Substantia nigra (tissue), 51 donors: ENCODE measurements at places on chromosomes 6 and 20.

DNA sequence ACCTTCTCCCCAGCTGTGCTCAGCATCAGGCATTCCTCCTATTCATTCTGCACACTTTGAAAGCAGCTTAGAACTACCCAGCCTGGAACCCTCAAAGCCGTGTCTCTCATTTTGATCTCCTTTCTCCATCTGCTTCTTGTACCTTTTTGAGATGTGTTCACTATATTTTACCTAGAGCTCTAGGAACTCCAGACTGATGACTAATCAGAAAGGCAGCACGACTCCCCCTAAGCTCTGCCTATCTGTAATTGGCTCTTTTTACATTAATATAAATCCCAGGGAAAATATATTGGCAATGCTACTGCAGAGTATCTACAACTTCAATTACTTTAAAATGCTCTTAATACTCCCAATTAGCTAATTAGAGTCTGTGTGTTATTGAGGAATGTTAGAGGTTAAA is 671.5 kb downstream of the CBLN4 start:
- DNase-seq, result no peak

DNA sequence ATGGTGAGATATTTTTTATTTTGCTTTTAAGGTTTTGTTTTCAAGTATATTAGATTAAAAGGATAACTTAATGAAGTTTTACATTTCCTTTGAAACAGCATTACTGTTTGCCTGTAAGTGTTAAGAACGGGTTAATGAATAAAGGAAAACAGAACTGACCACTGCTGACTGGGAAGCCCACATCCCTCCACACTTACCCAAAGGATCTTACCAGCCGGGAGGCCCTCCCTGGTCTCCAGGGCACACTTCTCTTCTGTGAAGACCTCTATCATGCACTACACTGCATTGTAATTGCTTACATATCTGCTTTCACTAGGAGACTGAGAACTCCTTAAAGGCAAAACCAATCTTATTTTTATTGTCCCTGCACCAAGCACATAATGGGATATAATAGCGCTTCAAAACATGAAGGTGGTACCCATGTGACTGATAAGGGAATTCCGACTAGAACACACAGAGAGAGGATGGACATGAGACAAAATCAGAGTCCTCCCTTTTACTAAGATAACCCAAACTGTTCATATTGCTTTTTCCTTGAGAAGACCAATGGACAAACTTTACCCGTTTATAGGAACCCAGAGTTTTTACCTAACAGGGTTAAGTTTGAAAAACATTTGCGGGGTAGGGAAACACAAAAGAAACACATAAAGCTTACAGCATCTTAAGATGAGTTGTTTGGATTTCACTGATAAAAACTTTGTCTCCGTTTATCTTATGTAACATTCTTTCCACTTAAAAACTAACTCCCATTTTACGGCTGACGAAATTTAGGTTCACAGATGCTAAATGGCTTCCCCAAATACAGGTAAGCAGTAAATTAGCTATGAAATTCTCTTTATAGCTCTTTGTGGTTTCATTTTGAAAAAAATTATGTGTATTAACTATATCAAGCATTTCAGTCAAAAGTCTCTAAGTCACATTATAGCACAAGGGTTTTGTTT is 8.7 kb downstream of the EZR start:
- DNase-seq, result no peak

GRCh38 chr6:36023996-36024795 is at the start of gene SLC26A8:
TSS of gene SLC26A8 (minus strand) at chr6:36024641. CDS start at chr6:36019707, 4,934 bp downstream.
- no peak for DNase-seq

DNA sequence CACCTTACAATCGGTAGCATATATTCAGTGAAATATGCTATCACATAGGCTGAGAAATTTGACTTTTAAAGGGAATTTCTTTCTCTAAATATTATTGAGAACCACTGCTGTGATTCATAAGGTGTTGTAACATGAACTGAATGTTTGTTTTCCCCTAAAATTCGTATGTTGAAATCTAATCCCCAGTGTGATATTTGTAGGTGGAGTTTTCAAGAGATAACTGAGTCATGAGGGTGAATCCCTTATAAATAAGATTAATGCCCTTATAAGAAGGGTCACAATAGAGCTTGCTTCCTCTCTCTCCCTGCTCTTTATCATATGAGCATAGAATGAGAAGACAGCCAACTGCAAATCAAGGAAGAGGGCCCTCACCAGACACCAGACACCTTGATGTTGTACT is 64.8 kb downstream of the LMBRD1 start:
- no peak for DNase-seq

DNA sequence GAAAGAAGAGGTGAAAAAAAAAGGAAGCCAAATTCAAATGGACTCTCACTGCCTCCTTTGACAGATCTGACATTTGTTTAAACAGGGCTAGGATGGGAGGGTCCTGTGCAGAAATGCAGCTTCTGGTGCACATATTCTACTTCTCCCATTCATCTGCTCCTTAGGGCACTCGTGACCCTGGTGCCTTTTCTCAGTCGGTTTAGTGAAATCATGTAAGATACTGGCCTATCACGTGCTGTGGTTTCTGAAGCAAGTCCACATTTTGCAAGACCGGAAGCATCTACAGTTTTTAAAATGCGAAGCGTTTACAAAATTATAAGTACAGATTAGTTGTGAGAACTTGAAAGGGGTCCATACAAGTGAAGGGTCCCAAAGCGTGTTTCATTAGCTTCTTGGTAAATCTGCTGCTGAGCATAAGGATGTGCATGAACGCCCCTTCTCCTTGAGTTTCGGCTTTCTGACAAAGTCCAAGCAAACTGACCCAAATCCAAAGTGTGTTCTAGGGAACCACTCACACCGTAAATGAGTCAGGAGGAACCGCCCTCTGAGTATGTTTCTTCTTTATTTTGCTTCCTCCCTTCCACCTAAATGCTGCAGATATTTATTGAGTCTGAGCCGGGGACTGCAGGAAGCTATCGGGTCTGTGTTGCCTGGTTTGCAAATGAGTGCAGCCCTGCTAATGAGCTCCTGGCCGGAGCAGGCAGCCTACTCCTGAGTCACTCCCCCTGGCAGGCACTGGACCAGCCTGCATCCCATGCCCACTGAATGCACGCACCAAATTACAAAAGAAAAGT is 323.8 kb upstream of the JARID2 start:
- no peak for DNase-seq

DNA sequence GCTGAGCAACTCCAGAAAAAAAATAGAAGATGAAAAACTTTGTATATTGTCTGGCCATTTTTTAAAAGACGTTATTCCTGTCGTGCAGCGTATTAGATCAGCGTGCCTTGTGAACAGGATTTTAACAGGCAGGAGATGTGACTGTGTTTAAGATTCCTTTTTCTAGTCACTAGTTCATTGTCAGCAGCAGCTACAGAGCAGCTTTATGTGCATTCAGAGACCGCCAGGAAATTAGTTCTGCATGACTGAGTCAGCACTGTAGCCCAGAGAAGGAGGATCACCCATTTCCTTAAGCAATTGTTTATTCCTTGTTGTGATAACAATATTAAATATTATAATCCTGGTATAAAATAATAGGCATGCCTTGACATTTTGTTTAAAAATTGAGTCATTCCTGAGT is 75.4 kb upstream of the ADGRB3 start:
- DNase-seq, result no peak

GRCh38 chr20:8778387-8778786 is 290.5 kb upstream of the PLCB4 start:
- no peak for DNase-seq

DNA sequence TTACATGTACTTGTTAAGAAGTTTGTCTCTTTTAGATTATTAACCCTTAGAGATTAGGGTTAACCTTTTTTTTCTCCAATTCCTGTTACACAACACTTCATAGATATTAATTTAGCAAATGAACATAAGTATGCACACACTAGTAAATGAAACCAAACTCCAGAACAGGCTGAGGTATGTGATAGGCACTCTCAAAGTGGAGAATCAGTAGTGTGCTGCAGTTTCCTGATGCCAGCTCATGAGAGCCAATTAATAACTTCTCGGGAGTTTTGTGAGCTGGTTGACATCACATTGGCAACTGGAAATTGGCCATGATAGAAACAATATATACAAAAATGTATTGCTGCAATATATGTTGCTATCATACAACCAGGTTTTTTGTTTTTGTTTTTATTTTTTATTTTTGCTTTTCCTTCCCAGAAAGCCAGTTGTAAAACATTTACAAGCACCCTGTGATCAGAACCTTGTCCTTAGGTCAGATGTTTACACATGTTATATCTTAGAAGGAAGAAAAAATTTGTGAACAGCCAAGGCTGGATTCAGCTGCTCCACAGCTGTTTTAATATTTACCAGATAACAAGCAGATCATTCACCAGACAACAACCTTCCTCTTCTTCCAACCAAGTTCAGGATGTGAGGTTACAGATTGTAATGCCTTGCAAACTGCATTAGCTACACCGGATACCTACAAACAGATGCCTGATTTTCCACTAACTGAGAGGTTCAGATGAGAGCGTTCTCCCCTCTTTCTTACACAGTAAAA is 42.4 kb upstream of the ECHDC1 start:
- no peak for DNase-seq

DNA sequence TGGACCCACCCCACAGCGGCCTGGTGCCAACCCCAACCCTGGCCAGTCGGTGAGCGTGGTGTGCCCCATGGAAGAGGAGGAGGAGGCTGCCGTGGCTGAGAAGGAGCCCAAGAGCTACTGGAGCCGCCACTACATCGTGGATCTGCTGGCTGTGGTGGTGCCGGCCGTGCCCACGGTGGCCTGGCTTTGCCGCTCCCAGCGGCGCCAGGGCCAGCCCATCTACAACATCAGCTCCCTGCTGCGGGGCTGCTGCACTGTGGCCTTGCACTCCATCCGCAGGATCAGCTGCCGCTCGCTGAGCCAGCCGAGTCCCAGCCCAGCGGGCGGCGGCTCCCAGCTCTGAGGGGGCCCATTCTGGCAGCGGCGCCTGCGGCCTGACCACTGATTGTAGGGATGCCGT is 23.2 kb downstream of the SDCBP2 start:
- no peak for DNase-seq

DNA sequence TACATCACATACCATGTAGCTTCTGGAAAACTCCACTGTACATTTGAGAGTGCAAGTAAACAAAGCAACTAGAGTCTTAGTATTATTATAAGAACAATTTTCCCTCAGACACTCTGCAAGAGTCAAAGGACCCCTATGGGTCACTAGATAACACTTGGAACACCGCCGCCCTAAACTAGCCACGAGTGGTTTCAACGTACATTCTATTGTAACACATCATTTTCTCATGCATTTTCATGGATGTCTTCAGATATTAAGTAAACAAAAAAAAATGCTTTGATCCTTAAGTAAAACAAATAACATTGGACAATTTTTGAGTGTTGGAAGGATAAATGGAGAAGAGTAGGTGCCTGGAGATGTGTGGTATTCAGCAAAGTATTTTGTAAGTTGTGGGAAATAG is 3.2 kb upstream of the RNF146 start:
- no peak for DNase-seq

GRCh38 chr6:36493859-36494258 is 51.1 kb downstream of the KCTD20 start:
- no peak for DNase-seq

DNA sequence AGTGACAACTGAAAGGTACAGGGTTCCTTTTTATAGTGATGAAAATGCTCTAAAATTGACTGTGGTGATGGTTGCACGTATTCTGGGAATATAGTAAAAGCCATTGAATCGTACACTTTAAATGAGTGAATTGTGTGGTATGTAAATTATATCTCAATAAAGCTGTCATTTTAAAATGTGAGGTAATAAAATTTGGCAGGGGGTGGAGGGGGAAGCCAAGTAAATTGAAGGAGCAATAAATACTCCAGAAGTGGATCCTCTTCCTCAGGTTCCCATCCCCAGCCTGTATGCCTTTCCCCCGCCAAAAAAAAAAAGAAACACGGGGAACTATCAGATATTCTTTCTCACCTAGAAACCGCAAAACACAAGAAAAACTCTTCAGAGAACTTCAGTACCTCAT is 161.4 kb downstream of the MTFR2 start:
- no peak for DNase-seq

DNA sequence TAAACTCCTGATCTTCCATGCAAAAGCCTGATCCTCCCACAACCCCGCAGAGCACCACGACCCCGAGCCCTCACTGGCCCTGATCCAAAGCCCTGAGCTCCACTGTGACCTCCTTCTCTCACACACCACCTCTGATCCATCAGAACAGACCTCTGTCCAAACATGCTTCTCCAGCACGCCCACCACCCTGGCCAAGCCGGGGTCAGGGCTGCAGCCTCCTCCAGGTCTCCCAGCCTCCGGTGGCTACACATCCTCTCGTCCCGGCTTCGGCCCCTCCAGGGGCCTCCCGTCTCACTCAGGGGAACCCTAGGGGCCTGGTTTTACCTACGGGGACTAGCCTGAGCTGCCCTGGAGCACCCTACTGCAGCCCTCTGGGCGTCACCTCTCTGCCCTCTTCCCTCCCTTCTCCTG is 49.1 kb downstream of the FOXF2 start:
- DNase-seq, result no peak

- DNase-seq, result no peak
Observed at GRCh38 chr20:1856424-1856823, 38.8 kb upstream of the SIRPA start.

- no peak for DNase-seq
Observed at GRCh38 chr6:114735025-114735735, 392.4 kb upstream of the HS3ST5 start.

- no peak for DNase-seq
Observed at GRCh38 chr6:169215201-169215681, 38.4 kb downstream of the THBS2 start.

GRCh38 chr6:169406804-169407203 is 153.2 kb upstream of the THBS2 start:
- DNase-seq, result no peak

DNA sequence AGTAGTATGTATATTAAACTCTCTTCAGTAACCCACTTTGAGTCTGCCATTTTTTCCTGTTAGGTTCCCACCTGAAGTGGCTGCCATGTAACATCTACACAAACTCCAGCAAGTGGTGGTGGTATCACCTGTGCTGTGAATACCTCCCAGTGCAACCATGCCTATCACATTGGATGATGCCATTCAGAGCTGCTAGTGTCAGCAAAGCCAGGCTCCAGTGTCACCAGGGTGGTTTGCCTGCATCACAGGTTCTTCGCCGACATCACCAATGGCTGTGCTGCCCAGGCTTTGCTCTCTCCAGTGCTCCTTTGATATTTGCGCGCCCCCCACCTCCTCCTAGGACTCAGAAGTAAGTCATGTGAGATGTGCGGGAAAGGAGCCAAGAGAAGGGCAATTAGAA is 162.6 kb upstream of the FOXA2 start:
- DNase-seq, result no peak

GRCh38 chr6:20686142-20686541 is 151.9 kb downstream of the CDKAL1 start:
- no peak for DNase-seq

DNA sequence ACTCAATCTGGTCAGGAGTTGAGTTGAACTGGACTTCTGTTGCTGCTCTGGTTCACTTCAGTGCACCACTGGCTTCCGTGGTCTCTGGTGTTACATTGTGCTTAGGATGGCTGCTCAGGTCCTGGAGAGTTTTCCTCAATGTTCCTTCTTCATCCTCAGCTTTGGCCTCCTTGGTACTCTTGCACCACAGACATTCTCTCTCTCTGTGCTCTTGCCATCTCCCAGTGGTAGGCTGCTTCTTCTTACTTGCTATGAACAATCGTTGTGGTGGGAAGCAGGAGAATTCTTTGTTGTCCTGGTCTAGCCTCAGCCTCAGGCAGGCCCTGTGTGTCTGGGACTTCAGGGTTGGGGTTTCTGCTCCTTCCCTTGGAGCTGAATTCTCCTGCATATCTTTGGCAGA is 14.5 kb upstream of the DUSP22 start:
- no peak for DNase-seq

- DNase-seq, result no peak
Observed at GRCh38 chr6:150622941-150623874, 23.5 kb downstream of the PLEKHG1 start.

- no peak for DNase-seq
Observed at GRCh38 chr6:125054331-125054730, 92.1 kb downstream of the RNF217 start.

- DNase-seq, result no peak
Observed at GRCh38 chr6:100135977-100136376, 142.0 kb upstream of the MCHR2 start.
